ENCODE measurements at places on chromosomes 5 and 9.

DNA sequence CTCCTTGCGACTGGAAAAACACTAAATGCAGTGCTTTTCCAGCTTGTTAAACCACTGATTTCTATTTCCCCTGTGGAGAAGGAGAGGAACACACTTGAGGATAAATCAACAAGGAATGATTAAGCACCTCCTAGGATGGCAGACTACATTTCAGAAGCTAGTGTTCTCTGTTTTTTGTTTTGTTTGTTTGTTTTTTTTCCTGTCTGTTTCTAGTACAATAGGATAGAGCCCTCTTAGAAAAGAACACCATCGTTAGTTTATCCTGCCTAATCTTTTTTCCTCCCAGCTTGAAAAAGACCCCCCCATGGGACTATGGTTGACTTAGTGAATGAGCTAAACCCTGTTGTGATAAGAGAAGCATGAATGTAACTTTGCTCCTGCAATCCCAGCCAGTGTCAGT, 3.9 kb upstream of the TAL2 start:
- DNase-seq = no peak

GRCh38 chr5:2863675-2864433, 112.4 kb upstream of the IRX2 start:
- DNase-seq = no peak

- DNase-seq = no peak
Measured at GRCh38 chr5:11012295-11012694, 251.3 kb upstream of the DAP start.

DNA sequence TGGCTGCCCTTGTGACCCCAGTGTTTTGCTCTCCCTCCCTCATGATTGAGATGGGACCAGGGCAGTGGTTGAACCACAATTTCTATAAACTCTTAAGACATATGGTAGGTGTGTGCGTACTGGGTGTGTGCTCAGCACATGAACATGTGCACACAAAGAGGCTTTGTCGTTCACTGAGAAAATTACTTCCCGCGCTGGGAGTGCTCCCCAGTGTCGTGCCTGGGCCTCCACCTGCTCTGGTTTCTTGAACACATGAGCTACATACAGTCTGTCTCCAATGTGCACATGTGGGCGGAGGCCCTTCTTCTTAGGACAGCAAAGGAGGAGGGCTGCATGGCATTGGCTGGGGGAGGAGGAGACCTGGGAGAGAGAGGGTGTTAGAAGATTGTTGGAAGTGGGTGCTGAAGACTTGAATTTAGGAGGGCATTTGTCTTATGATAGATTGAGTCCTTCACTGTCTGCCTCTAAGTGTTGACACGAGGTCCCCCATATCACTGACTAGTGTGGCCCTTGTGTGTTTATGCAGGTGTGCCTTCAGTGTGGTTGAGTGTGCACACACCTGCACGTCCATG, 170.0 kb downstream of the CACNA1B start:
- DNase-seq = no peak

DNA sequence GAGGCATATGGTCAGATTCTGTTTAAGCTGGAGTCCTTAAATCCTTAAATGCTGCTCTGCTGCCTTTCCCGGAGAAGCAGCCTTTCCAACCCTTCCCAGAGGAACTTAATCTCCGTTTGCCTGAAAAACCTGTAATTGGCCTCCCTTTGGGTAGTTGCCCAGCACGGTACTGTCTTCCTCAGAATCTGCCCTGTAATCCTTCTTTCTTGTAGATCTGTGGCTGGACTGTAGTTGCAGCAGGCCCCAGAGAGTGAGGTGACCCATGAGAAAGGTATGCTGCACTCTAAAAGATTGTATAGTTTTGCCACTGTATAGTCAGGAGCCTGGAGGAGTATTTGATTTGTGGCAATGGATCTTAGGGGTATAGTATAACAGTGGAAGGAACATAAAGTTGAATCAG, 11.7 kb downstream of the SPIN1 start:
- DNase-seq = no peak

- DNase-seq = no peak
Measured at GRCh38 chr9:97601228-97601898, 31.8 kb downstream of the TSTD2 start.

GRCh38 chr5:173001229-173001841, 17.8 kb downstream of the ATP6V0E1 start:
- DNase-seq = peak; percentile 12

DNA sequence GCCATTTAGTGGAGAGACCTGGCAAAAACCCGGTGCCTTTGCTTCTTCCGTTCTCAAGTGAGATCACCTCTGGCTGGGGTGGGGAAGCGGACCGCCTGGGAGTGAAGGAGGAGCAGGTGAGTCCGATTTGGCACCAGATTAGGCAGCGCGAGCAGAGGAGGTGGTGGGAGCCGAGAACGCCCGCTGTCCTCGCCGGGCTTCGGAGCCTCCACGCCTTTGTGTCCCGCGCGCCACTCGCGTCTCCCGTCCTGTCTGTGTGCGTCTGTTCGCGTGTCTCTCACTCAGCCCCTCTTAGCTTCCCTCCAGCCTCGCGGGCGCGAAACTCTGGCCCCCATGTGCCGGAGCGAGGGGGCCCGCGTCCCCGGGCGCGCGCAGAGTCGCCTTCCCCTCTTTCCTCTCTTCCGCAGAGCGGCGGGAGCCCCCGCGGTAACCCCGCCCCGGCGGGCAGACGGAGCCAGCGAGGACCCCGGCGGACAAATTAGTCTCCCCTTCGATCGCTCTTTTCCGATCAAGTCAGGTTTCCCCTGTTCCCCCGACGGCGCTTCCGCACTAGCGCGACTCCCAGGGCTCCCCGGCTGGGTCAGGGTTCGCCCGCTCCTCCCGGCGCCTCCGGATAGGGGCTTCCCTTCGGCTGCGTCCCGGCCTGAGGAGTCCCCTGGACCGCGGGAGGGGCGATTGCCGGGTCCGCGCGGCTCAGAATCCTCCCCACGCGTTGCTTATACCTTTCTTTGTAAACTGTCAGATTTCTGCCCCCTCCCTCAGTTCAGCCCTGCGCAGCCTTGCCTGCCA, 7.1 kb downstream of the POU4F3 start:
- DNase-seq = no peak

DNA sequence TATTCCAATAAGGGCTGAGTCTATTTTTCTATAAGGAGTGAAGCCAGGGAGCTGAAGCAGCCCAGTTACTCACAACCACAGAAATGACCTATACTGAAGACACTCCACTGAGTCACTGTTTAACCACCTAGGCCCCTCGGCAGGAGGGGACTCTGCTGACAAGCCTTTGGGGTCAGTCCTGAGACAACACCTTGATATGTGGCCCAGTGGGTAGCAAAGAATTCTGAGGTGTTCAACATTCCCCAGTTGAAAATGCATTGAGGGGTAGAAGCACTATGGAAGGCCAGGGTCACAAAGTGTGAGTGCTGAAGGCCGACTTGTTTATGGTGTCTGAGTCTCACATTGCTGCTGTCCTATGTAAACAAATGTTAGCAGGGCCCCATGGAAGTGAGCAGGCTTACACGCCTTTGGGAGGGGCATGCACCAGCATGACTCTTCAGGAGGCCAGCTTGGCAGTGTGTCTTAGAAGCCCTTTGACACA, 112.6 kb upstream of the NFIL3 start:
- no peak for DNase-seq

GRCh38 chr9:113480612-113481011, 17.1 kb downstream of the RGS3 start:
- no peak for DNase-seq

DNA sequence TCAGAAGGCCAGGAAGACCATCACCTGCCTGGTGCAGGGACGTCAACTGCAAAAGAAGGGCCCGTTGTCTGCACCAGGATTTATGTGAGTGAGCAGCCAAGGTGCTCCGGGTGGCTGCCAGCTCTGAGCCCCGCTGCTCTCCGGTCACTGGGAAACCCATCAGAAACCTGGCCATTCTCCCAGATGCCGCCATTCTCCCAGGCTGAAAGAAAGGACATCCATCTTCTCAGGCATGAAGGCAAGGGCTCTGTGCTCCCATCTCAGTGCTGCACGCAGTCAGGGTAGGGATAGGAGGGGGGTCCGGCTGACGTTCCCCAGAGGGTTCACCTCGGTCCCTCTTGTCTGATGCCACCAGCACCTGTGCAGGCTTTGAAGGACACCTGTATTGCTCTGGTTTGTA, 158.4 kb downstream of the ERCC6L2 start:
- DNase-seq = no peak

- DNase-seq = no peak
Measured at GRCh38 chr5:30195036-30195435, 998.5 kb upstream of the CDH6 start.

DNA sequence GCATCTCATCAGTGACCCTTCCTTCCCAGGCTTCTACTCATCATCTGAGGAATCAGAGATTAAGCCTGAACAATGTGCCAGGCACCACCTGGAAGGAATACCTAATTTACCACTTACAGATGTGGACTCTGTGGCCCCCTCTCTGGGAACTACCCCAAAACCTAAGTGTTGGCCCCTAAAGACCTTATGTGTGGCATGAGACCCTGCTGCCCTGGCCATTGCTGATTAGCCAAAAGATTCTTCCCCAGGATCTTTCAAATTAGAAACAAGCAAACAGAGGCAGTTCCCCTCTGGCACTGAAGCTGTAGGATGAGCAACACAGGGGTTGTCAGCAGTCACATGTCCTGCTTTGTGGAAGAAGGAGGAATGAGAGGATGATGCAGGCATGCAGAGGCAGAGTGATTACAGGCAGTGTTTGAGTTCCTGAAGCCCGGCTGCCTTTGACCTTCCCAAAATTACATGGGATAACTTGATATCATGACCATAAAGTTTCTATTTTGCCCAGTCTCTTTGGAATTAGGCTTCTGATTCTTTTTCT, 10.6 kb downstream of the SPINK4 start:
- DNase-seq = no peak

DNA sequence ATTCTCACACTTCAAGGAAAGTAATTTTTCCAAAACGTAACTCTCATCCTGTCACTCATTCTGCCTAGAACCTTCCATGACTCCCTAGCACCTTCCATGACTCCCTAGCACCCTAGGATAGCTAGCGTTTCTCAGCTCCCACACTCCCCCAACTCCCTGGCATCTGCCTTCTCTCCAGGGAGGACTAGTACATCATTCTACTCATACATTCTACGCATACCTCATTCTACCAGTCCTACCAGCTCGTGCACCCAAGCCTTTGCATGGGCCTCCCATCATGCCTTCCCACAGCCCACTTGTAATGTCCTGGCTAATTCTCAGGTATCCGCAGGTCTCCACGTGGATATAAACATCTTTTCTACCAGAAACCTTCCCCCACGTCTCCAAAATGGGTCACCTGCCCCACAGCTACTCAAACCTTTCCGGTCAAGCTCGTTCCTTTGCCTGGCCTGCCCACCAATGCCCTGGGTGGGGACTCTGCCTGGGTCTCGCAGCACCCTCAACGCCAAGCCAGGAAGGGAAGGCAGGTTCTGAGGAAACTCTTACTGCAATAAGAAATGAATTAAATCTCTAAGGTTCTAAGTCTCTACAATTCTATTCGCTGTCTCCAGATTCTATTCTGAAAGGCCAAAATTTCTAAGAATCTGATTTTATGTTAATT, 930 bp downstream of the ANKS6 start:
- DNase-seq = no peak

- DNase-seq = no peak
Measured at GRCh38 chr9:128406848-128407391, 13.7 kb upstream of the CERCAM start.

DNA sequence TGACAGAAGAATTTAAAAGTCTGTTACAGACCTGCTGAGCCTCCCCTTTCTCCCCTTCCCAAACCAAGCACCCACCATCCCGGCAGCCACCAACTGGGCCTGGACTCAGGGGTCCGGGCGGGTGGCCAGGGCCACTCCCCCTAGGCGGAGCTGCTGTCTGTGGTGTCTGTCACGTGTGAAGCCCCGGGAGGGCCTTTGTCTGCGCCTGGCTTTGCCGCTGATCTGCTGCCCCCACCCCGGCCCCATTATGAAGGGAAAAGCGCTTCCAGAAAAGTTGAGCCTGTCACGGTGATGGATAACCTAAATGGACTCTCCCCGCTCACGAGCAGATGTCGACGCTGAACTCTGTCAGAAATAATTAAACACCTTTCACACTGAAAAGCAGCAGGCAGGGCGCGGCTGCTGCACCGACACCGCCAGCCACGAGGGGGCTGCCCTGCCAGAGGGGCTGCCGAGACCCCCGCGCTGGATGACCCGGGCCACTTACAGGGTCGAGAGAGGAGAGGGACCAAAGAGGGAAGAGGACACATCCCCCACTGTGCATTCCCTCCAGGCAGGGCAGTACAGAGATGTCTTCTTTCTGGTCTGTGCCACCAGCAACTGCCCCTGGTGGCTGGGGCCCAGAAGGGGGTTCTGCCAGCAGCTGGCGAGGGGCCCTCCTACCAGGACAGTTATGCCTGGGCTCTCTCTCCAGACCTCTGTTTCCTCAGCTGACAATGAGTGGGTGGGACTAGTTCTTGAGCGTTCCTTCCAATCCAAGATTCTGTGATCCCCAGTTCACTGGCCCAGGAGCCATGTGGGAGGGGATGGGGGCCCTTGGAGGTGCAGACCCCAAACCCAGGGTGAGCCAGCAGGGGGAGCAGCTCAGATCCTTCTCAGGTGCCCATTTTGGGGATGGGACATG, 36.0 kb upstream of the BARHL1 start:
- no peak for DNase-seq

- DNase-seq = no peak
Measured at GRCh38 chr9:132638240-132638639, 31.5 kb downstream of the DDX31 start.

GRCh38 chr5:36536616-36537005, 69.8 kb upstream of the SLC1A3 start:
- DNase-seq = no peak

DNA sequence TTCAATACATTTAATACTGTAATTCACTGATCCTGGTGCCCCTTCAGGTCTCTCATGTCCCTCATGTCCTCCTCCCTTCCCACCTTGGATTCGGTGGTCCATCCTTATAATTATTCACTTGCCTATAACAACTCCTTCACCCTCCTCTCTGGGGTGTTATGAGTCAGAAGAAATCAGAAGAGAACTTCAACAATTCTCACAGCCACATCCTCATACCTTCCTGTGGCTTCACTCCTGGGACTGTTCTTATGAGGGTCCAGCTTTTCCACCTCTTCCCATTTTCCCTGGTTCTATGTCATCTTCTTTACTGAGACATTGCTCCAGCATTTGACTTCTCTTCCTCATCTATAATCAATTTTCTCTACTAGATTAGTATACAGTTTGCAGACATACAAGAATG, 406.1 kb downstream of the NR2F1-AS1 start:
- DNase-seq = no peak

DNA sequence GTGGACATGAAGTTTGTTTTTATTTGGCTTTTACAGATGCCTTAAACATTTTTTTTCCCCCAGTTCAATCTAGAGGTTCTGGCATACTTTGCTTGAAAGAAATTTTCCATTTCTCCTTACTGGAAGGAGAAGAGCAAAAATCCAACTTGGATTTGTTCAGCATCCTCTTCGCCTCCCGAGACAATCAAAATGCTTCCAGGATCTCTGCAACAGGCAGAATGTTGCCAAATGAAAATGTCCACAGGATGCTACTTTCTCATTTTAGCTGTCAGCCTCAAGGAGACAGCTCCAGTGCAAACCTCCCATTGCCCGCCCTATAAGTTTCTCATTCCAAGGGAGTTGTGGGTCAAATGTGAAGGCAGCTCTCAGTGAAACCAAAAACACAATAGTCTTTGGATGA, 1972.1 kb downstream of the MAT2B start:
- no peak for DNase-seq

Data from stimulated activated CD8-positive, alpha-beta memory T cell treated with anti-CD3 and anti-CD28 coated beads, Interleukin-4, amount 100 ng/mL, for 1 hour (primary cell).